Ovary (tissue), 10 donors: ENCODE measurements at places on chromosomes 5 and 9. TPM values are rescaled to one million over a fixed set of nuclear protein-coding genes. Genes with fewer than 3 reads are reported as not detected.

ANKRD34B gene
- polyA plus RNA-seq, result not detected

DNA sequence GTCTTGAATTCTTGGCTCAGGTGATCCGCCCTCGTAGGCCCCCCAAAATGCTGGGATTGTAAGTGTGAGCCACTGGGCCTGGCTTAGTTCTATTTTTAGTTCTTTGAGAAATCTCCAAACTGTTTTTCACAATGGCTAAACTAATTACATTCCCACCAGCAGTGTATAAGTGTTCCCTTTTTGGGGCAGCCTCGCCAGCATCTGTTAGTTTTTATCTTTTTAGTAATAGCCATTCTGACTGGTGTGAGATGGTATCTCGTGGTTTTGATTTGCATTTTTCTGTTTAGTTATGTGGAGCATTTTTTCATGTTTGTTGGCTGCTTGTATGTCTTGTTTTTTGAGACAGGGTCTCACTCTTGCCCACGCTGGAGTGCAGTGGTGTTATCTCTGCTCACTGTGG lies 28.2 kb downstream of the CNOT6 start:
- no peak overlapping the region for H3K27ac ChIP-seq
- H3K27me3 ChIP-seq, result no peaks in the 10 kb centered on the region
- DNase-seq, result no peak
- no peaks in the 10 kb centered on the region for H3K36me3 ChIP-seq
- H3K4me1 ChIP-seq, result peaks cover 9% of the 10 kb centered on the region

FAXDC2 gene
- polyA plus RNA-seq, result 120 TPM

GRCh38 chr5:53890490-53890889 lies 330.1 kb downstream of the NDUFS4 start:
- no peak overlapping the region for H3K27ac ChIP-seq
- no peak for DNase-seq
- no peak overlapping the region for H3K4me3 ChIP-seq
- no peaks in the 10 kb centered on the region for H3K36me3 ChIP-seq

GRCh38 chr5:56389261-56389660 lies 156.1 kb upstream of the ANKRD55 start:
- no peak for DNase-seq
- H3K27ac ChIP-seq, result no peak overlapping the region
- H3K4me3 ChIP-seq, result no peak overlapping the region
- no peaks in the 10 kb centered on the region for H3K27me3 ChIP-seq

ZNF354C gene
- 4.1 TPM for polyA plus RNA-seq

DNA sequence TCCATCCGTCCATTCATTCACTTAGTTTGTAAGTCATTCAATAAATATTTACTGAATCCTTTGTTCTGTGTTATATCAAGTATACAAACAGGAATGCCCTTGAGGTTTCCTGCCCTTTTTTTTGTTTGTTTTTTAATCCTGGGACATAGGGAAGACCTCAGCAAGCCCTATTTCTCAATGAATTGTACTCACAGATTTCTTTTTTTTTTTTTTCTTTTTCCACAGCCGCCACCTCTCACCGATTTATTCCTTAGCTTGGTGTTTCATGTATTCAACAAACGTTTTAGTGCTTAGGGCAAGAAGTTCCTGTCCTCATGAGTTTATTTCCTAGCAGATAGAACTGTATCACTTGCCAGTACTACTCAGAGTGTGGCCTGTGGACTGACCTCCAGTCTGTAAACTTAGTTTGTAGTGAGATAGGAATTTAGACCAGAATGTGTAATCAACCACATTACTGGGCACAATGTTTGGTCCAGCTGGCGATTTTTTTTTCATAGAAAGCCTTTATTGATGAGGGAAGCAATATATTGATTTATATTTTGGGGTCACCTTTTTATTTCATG lies 35.4 kb upstream of the C5orf47 start:
- no peak overlapping the region for H3K27ac ChIP-seq
- DNase-seq, result no peak
- no peaks in the 10 kb centered on the region for H3K27me3 ChIP-seq
- H3K4me3 ChIP-seq, result no peak overlapping the region

ETF1 gene
- polyA plus RNA-seq, result 29.3 TPM

PCDHGC3 gene
- polyA plus RNA-seq, result 92.9 TPM

ZNF366 gene
- polyA plus RNA-seq, result 3.1 TPM

DNA sequence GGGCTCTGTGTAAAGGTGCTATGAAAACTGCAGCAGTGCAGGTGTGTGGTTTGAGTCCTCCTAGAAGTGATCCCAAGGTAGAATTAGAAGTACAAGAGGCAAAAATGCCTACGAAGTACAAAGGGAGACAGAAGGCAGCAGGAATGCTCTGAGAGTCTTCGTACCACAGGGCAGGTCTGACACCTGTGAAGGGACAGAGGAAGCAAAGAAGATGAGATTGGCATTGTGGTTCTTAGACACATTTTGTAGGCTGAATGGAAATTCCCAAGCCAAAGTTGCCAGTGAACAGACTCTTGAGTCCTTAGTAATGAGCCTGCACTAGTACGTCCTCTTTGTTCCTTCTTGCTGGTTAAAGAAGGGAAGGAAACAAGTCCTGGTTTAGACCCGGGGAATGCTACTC lies 1.7 kb upstream of the LRRTM2 start:
- H3K4me1 ChIP-seq, result peaks cover 6% of the 10 kb centered on the region
- no peaks in the 10 kb centered on the region for H3K27me3 ChIP-seq
- no peak overlapping the region for H3K4me3 ChIP-seq
- H3K27ac ChIP-seq, result no peak overlapping the region
- no peaks in the 10 kb centered on the region for H3K36me3 ChIP-seq

TRIM36 gene
- polyA plus RNA-seq, result 2.6 TPM

DNA sequence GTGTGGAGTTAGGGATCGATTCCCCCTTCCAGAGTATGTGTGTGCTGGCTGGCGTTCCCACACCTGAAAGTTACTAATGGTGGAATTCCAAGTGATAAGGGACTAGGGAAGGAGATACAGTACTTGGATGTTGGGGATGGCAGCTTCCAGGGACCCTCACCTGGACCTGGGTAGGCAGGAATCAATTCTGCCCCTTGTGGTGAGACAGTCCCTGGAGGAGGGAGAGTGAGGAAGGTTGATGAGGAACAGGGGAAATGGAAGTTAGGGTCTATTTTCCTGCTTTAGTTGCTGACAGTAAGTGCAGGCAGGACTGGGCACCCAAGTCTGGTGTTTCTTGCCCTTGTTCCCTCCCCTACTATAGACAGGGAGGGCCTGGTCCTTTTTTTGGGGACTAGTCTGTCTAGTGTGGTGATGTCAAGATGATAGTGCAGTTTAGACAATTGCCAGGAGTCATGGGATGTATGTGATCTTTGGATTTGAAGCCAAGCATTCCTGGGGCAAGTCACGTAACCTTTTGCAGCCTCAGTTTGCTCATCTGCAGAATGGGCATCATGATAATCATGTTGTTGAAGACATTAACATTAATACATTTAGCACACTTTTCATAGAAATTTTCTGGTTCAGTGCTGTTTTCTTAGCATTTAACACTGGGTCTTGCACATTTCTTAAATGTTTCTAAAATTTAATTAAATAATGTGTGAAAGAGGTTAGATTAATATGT lies 51.7 kb downstream of the DAB2IP start:
- H3K36me3 ChIP-seq, result no peaks in the 10 kb centered on the region
- H3K4me1 ChIP-seq, result peaks cover 22% of the 10 kb centered on the region
- no peak for DNase-seq
- no peak overlapping the region for H3K4me3 ChIP-seq

TRIM7 gene
- polyA plus RNA-seq, result 0.45 TPM

DNA sequence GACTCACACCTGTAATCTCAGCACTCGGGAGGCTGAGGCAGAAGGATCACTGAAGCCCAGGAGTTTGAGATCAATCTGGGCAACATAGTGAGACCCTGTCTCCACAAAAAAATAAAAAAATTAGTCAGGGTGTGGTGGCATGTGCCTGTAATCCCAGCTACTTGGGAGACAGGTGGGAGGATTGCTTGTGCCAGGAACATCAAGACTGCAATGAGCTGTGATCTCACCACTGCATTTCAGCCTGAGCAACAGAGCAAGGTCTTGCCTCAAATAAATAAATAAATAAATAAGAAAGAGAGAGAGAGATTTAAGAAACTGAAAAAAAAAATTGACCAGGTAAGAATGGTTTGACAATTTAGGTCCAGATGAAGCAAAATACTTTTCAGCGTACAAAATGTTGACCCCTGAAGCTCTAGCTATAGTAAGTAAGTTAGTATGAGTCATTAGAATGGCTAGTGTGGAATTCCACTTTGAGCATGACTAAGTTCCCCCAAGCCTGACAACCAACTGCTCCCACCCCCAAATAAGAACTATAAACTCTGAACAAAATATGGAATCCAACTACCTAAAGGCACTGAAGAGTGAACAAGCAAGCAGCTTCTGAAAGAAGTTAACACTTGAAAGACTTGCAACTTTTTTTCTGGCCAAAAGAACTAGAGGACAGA lies 217.8 kb upstream of the TLE4 start:
- H3K27ac ChIP-seq, result no peak overlapping the region
- H3K36me3 ChIP-seq, result no peaks in the 10 kb centered on the region
- DNase-seq, result no peak
- no peaks in the 10 kb centered on the region for H3K4me1 ChIP-seq
- H3K4me3 ChIP-seq, result no peak overlapping the region
- no peaks in the 10 kb centered on the region for H3K27me3 ChIP-seq

POC5 gene
- 10.8 TPM for polyA plus RNA-seq

- H3K27ac ChIP-seq, result no peak overlapping the region
- H3K4me1 ChIP-seq, result no peaks in the 10 kb centered on the region
- no peaks in the 10 kb centered on the region for H3K36me3 ChIP-seq
- no peaks in the 10 kb centered on the region for H3K27me3 ChIP-seq
- H3K4me3 ChIP-seq, result no peak overlapping the region
Observed at GRCh38 chr9:79053598-79053997, 518.2 kb upstream of the TLE4 start.
